ENCODE measurements at places on chromosomes 12 and 14.

GRCh38 chr14:80211153-80212022 lies at the start of gene DIO2:
DIO2 (minus strand) TSS chr14:80211504; CDS start chr14:80211472, 32 bp downstream.
- DNase-seq = no peak

- no peak for DNase-seq
These were observed 412.4 kb downstream of the PCNX1 start for GRCh38 chr14:71319666-71320065.

- DNase-seq = no peak
These were observed 193.3 kb downstream of the TMEM117 start for GRCh38 chr12:44029194-44029593.

DNA sequence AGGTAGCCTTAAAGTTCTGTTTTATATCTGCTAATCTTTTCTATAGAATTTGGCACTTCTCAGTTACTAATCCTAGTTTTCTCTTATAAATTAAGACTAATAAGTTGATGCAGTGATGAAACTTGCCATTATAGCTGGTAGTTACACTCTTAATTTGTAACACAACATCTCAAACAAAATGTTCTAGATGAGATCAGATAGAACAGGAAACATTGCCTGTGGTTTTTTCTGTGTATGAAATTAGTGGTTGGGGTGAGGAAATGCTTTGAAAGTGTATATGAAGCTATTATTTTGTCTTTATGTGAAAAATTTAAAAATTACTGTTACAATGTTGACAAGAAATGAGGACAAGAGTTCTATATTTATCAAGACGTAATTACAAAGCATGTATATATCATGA lies 91.9 kb downstream of the PCNX1 start:
- no peak for DNase-seq

GRCh38 chr14:68808696-68809480 lies 16.0 kb upstream of the ZFP36L1 start:
- DNase-seq = no peak

- no peak for DNase-seq
These were observed 35.7 kb upstream of the APOF start for GRCh38 chr12:56398324-56398723.

- DNase-seq = peak; percentile 36
These were observed at the start of gene ZBTB1 for GRCh38 chr14:64504310-64504896. ZBTB1 (plus strand) TSS chr14:64504770; CDS start chr14:64521505, 16,735 bp downstream.

GRCh38 chr12:32191445-32191844 lies 84.8 kb downstream of the BICD1 start:
- no peak for DNase-seq

DNA sequence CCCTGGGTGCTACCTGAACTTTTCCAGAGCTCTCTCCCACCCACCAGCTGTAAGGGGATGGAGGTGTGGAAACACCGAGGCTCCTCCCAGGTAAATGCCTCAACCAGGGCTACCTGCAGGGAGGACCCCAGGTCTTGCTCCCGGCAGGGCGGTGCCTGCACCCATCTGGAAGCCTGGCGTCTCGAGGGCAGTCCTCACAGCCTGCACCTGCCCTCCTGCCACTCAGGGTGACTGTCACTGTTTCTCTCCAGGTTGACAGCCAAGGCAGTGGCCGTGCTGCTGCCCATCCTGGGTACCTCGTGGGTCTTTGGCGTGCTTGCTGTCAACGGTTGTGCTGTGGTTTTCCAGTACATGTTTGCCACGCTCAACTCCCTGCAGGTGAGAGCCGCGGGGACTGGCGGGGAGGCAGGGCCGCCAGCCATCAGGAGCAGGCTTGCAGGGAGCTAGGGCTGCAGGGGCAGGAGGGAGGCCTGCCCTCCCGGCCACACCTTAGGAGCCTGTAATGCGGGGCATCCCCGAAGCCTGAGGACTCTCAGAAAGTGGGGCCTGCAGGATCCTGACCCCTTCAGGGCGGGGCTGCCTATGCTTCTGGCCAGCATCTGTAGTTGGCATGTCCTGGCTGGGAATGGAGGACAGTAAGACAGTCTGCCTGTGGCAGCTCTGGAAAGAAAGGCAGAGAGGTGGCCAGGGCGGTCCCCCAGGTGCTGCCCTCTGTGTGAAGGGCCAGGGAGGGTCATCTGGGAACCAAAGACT lies 182.3 kb downstream of the ADGRD1 start:
- DNase-seq = no peak

Measured in NCI-H187 treated with DMSO at 0.1 percent for 48 hours (cell line).